ENCODE measurements at places on chromosomes 12 and 14.

DNA sequence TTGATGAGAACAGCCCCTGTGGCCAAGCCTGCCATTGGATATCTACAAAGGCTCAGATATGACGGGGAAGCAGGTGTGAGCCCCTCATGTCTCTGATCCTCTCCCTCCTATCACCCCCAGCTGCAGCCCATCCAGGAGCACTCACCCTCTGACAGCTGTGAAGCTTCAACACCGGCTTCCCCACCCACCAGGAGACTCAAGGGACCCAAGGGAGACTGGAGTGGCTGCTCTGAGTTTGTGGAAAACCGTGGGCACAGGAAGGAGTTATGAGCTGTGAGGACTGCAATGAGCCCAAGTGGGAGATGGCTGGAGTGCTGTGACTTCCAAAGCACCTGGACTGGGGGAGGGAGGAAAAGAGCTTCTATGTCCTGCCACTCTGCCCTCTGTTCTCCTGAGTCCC is 7.9 kb downstream of the IFI27L2 start:
- no peak for DNase-seq

- no peak for DNase-seq
These were observed 33.6 kb upstream of the BDKRB2 start for GRCh38 chr14:96170961-96171592.

GRCh38 chr14:104121142-104121541 is 17.2 kb upstream of the KIF26A start:
- no peak for DNase-seq

DNA sequence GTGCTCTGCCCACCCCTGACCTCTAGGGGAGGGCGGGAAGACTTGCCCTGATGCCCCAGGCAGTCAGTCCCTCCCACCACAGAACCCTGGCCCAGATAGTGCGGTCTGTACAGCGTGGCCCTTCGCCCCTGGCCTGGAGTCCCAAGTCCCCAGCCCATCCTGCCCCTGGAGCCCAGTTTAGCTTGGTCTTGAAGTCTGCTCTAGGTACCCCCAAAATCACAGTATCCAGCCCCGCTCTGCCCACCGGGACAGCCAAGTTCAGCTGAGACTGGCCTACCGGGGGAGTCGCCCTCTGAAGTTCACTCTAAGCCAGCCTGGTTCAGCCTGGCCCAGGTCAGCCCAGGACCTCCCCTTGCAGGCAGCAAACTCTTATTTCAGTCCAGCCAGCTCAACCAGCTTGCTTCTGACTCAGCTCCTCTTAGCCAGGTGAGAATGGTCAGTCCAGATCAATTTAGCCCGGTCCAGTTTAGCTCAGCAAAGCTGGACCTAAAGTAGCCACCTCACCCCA is 75.9 kb downstream of the TMEM121 start:
- DNase-seq, result no peak

GRCh38 chr12:97875064-97875463 is 412.5 kb downstream of the RMST start:
- no peak for DNase-seq

DNA sequence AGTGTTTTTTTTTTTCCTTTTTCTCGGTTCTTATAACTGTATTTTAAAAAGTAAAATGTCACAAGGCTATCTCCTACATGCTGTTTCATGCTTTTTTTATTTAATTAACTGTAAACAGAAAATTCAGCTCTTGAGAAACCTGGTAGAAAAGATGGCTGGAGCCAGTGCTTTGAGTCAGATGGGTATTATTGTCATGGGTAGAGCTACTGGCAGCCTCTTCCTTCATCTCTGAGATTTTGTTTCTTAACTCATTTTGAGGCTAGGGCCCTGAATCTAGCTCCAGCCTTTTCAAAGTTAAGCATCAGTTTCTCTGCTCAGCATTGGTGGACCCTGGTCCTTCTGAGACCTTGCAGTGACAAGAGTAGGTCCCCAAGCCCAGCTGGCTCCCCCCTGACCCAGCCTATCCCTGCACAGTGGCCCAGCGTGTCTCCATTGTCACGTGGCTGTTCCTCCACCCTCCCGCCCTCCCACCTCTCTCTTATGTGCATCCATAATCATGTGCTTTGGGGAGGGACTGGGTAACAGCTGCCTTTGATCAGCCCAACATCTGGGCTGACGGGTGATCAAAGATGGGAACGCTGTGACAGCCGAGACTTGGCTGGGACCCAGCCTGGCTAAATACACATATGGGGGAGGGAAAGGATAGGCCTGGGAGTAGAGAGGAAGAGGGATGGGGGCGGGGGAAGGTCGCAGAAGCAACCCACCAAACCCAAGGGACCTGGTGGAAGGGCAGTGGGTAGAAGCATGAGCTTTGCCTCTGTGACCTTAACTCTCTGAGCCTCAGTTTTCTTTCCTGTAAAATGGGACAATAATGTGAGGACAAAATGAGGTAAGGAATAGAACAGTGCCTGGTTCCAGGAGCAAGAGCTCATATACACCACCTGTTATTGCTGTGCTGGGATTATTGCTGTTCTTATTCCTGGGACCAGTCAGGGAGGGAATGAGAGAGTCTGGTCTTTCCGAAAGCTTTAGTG is 24.4 kb upstream of the RBM19 start:
- no peak for DNase-seq

- DNase-seq, result no peak
These were observed 34.9 kb downstream of the CREBL2 start for GRCh38 chr12:12646483-12647072.

DNA sequence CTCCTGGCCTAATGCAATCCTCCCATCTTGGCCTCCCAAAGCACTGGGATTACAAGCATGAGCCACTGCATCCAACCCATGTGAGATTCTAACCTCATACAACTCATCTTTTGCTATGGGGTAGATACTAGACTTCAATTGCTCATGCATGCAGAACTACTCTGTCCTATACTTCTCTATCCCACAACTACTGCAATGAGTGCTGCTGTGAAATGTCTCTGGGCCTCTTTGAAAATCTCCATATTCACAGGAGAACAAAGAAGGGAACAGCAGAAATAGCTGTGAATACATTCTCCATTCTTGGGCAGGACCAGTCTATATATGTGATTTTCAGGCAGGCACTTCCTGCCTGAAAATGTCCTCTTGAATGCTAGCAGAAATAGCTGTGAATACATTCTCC is 220.7 kb upstream of the GRIP1 start:
- DNase-seq, result no peak

DNA sequence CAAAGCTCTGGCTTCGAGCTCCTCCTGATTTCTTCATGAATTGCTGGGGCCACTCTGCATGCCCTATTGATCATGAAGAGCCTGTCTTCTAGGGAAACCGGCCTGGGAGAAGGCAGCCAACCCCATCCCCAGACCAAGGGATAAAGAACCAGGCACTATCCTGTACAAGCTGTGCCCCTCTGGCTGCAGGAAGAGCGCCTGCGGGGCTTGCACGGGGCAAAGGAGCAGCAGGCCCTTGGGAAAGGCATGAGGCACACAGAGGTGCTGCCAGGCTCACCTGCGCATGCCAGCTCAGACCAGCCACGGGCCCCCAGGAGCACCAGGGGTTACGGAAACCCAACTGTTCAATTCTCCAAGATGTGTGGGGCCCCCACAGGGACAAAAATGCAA is 2.1 kb downstream of the ITPK1 start:
- DNase-seq, result no peak

GRCh38 chr14:22512106-22512814 is 76.8 kb downstream of the DAD1 start:
- no peak for DNase-seq

- no peak for DNase-seq
These were observed 118.0 kb upstream of the CDKN3 start for GRCh38 chr14:54278665-54279295.

- no peak for DNase-seq
These were observed 98.7 kb downstream of the EML1 start for GRCh38 chr14:99891900-99892299.

DNA sequence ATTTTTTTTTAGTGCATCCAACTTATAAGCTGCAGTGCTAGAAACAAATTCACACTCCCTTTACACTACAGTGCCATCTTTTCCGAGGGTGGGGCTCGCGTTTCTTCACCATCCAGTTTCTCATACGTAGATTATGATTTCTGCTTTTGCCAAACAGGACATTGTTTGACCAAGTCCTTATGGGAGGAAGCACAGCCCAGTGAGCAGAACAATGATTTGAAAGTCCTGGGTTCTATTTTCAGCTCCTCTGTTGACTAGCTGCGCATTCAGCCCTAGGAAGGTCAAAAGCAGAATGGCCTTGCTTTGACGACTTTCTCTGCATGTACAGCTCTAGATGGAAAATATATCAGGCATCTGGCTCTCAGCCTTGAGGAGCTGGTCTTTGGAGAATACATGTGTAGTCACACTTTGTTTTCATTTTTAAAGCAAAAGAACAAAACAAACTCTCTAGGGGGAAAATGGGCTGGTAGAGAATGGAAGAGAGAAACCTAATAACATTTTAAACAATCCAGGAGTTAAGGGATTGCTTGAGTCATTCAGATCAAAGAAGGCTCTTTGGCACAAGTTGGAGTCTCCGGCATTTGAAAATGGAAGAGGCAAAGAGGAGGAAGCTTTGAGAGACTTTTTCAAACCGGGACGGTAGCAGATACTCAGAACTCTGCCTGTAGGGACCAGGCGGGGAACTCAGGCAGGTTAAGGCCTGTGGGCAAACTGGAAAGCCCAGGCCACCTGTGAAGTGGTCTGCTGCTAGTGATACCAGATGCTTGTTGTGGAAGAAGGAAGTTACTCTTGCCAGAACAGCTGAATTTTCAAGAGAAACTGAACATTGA is 257.3 kb upstream of the PLEKHG7 start:
- no peak for DNase-seq

GRCh38 chr12:104457746-104458693 is 1.3 kb downstream of the CHST11 start:
- no peak for DNase-seq

DNA sequence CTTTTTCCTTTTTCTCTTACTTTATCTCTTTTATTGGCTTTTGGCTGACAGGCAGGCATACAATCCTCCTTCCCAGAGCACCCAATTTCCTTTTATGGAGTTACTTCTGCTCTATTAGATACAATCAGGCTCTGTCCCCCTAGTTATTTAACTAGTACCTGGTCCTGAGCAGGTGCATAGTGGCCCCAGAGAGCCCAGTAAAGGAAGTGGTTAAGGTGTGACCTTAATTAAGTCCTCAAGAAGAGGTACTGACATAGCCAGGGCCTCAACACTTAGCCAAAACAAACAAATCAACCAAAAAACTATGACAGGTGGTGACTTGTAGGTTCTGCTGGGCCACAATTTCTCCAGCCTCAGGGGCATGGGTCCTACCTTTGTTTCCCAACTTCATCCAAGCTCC is 82.9 kb downstream of the CCDC60 start:
- no peak for DNase-seq

DNA sequence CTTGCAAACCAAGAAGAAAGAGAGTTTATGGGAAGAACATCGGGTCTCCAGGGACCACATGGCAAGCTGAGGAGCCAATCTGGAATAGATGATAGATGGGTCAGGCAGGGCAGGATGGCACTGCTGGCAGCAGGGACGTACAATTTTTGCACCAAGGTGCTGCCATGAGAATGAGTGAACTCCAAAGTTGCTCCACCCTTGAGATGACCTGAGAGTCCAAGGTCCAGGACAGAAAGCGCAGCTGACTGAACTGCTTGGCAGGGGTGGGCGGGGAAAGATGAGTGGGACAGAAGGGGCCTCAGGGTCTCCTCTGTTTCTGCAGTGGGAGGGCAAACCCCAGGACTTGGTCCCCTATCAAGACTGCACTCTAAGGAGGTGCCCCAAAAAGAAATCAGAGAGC is 136.7 kb upstream of the GSC start:
- no peak for DNase-seq

DNA sequence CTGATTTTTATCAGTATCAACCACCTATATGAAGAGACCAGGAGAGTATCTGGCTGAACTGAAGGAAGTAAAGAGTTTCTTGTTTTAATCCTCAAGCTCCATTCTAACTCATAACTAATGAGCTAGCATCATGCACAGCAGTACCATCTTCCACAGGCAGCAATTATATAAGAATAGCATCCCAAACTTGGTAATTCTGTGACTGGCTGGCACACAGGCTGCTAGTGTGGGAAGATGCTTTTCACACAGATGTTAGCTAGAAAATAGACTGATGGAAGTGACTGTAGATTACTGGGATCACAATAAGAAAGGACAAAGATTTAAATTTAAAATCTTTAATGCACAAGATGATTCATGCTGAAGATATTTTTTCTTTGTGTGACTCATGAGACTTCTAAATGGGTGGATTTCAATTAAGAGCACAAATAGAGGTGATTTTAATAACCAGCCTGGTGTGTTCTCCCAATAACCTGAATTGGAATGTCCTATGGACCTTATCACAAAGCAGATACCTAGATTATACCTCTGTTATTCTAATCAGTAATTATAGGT is 417.7 kb upstream of the ATXN7L3B start:
- no peak for DNase-seq

- DNase-seq, result no peak
These were observed 229.7 kb upstream of the NPAS3 start for GRCh38 chr14:32709027-32709426.

DNA sequence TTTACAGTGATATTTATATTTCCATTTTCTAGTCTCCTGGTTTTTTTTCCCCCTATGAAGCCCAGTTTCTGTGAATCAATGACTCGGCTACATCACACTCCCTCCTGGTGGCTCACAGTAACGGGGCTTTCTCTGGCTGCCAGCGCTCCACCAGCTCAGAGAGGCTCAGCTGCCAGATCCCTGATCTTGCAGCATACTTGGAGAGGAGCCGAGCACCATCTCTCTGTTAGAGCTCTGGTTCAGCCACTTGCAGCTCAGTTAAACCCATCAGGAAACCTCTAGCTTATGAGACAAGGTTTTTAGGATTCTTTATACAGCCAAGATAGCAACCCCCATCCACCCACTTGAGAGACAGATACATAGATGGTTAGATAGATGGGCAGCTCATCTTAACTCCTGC is 74.6 kb downstream of the CIT start:
- no peak for DNase-seq

- DNase-seq, result no peak
These were observed 14.0 kb downstream of the OTX2 start for GRCh38 chr14:56796259-56796658.

DNA sequence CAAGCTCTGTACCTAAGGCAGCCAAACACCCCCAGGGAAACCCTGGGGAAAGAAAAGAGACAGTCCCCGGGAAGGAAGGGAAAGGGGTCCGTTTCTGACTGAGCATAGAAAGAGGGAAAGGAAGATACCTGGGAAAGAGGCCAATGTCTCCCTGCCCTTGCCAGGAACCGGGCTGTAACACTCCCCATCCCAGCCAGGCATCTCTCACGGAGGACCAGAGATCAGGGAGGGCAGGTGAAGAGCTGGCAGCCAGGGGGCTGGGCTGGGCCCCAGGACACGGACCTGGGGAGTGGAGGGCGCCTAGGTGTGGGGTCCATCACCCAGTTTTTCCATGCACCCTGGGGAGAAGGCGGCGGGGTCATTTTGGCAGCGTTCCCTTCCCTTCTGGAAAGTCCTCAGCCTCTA is 18.9 kb upstream of the PLEKHH1 start:
- no peak for DNase-seq

- DNase-seq, result no peak
These were observed 1.7 kb upstream of the GPR68 start for GRCh38 chr14:91246051-91246852.

Data from stimulated activated CD8-positive, alpha-beta memory T cell treated with anti-CD3 and anti-CD28 coated beads, Interleukin-7, amount 100 ng/mL, for 1 hour (primary cell).